COR-L47 (cell line): ENCODE measurements at places on chromosomes 6 and 20.

DNA sequence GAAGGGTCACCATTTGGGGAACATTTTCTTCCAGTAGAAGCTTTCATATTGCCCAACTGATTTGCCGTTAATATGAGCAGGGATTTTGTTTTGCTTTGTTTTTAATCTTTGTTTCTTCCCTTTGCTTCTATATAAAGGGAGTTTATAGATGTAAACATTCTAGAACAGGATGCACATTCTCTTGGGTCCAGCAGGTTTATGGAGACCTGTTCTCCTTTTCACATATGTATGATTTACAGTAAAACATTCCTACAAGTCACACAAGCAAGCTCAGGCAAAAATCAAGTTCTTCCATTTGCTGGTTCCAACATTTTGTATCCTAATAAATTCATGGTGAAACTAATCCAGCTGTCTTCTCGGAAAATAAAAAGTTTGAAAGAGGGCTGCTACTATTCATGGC, 1082.4 kb upstream of the FLRT3 start:
- DNase-seq: no peak

DNA sequence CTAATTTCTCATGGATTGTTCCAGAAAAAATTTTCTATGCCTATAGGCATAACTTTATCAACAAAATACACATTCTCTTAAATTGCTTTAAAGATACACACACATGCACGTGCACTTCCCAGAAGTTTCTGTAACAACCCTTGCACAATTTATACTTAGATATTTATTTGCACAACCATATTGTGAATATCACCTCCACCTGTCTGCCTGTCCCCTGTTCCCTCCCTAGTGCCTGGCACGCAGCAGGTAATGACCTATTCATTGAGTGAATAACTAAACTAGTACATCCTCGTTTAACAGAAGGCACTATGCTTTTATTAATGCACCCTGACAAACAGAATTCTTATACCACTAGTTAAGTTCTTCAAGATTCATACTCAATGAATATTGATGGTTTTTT, 198.9 kb downstream of the BCAS1 start:
- no peak for DNase-seq

- DNase-seq: no peak
Observed at GRCh38 chr6:36248980-36249379, 20.9 kb upstream of the PNPLA1 start.

DNA sequence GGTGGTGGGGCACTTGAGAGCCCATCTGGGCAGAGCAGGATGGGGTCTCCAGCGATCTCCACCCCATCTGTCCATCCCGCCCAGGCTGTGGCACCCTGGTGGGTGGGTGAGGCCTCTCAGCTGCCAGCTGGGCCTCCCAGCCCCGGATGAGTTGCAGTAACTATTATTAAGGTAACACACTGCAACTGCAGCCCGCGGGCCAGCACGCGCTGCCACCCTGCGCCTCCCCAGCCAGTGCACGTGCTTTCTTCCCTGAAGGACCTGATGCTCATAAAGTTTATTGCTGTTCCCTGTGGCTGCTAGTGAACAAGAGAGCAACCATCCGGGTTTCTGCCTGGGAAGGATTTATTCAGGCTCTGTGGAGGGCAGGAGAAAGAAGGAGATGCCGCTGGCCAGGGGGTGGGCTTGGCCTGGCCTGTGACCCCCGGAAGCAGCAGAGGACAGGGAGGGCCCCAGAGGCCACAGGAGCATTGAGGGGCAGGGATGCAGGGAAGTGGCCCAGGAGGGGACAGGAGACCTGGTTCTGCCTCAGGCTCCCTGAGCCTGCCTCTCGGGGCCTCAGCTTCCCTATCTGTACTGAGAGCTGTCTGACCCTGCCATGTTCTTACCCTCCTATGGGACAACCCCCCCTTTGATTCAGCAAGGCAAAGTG, 1.7 kb downstream of the IP6K3 start:
- DNase-seq: no peak

DNA sequence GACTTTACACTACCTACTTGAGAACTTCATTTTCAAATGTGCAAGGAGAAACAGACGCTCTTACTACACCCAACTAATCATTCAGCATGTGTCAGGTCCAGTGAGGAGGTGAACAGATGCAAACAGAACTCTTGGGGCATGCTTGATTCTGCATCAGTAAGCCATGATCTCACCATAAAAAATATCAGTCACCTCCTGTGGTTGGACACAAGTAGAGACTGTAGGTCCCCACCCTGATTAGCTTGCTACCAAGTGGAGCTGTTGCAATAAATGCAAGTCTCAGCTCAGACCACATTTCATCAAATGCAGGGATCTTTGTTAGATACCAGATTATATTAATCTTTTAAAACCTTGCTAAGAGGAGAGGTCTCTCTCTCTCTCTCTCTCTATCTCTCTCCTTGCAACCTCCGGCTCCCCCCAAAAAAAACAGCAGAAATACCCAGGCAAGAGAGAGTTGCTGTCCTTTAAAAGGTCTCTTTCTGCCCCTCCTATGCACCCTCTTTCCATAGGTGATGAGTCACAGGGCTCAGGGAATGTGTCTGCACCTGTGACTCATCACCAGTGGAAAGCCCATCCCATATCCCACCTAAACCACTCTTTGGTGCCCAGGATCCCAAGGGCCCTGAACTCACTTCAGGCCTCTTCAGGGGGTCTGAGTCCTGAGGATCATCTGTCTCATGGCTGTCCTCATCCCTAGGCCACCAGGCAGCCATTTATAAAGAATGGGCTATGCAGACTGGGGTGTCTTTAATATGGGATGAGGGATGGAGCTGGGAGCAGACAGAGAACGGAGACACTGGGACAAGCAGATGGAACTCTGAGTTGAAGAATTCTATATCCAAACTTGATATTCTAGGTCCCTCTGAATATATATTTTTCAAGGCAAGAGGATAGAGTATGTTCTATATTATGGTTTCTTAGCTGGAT, 154.5 kb downstream of the QRSL1 start:
- DNase-seq: no peak

DNA sequence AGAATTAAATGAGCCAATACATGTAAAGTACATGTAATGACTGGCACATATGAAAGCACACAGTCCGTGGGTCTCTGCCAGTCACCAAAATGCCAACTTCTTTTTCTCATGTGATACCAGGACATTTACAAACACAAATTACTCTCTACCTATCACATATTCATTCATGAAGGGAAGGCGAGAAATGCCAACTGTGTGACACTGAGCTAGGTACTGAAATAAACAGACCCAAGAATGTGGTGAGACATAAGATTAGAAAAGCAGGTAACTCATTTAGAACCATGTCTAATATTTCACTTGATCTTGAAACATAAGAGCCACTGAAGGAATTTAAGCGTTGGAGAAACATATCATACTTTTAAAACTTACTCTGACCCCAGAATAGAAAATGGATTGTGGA, 41.4 kb downstream of the HBS1L start:
- DNase-seq: no peak

GRCh38 chr20:43190332-43190953, 737 bp upstream of the PTPRT start:
- no peak for DNase-seq

DNA sequence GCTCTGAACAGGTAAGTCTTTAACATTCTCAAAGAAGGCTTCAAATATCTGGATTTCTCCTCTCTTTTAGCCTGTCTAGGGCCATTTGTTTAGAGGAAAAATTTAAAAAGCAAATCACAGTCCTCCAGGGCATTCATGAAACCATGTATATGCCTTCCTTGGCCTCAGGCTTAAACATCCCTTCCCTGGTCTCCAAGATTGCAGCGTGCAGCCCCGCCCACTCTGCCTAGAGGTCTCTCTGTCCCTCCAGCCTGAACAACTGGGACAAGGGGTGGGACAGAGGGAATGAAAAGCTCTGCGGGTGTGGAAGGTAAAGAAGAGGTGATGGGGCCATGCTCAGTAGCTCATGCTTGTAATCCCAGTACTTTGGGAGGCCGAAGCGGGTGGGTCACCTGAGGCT, 9.8 kb upstream of the CBFA2T2 start:
- DNase-seq: no peak

- DNase-seq: no peak
Observed at GRCh38 chr6:4322846-4323309, 187.5 kb upstream of the ECI2 start.

- DNase-seq: no peak
Observed at GRCh38 chr6:34909320-34909883, 20.3 kb downstream of the ANKS1A start.

- no peak for DNase-seq
Observed at GRCh38 chr20:41483553-41483930, 116.9 kb upstream of the EMILIN3 start.

- DNase-seq: no peak
Observed at GRCh38 chr20:42949950-42950349, 239.8 kb downstream of the PTPRT start.

DNA sequence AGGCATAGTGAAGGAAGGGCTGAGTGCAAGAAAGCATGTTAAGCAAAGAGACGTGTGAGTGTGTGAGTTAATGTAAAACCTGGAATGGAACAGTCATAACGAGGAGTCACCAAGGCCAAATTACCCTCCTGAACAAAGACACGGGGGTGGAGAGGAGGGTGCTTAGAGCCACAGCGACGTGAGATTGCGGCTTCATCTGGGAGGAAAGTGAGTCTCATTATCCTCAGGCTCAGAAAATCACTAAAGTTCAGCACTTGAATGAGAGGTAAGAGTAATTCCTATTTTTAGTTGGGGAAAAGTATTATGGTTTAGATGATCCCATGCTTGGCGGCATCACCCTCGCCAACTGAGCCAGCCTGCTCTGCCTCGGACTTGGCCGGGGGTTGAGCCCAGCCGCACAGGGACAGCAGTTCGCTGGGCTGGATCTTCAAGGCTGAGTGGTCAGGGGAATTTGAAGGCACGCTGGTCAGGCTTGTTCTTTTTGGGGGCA, 136.6 kb downstream of the DTNBP1 start:
- no peak for DNase-seq

DNA sequence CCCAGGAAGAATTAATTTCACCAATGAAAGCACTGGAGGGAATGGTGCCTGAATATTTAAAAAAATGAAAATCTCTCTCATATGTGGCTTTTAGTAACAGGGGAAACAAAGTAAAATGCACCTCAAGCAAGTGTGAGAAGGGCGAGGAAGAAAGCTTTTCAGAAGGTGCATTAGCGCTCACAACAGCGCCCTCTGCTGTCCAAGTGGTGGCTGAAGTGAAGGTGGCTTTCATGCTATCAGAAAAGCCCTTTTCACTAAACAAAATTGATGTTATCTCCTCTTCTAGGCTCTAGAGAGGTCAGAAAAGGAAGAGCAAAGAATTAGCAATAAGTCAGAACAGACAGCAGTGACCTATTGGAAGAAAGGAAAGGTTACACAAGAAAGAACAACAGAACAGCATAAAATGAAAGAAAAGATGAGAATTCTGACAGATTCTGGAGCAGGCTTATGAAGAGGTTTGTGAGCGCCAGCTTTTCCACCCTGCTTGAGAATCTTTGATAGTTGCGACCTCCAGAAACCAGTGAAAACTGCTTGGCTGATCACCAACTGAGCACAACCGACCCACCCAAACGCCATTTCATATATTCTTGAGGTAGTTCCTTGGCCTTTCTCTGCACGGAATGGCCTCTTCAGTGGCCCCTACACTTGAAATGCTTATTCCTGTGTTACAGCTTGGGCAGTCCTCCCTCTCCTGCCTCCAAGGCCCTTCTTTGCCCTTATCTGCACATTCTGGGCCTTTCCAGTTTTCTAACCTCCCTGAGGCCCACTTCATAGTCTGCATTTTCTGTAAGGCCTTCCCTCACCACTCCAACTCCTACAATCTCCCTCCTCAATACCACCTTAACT, 45.3 kb downstream of the SMLR1 start:
- DNase-seq: no peak

DNA sequence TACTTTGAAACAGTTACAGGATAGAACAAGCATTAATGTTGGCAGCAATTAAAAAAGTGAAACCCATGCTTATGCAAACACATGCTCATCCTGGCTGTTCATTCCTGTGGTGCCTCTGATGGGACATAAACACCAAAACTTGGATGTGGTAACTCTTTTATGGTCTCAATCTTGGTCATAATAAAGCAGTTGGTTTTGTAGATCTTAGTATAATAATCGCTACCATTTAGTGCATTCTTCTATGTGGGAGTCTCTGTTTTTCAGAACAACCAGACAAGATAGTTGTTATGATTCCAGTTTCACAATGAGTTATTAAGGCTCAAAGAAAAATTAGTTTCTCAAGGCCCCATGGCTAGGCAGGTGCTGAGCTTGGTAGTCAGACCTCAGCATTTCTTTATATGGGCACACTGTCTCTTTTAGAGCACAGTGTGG, 184.0 kb downstream of the UTRN start:
- no peak for DNase-seq

- DNase-seq: no peak
Observed at GRCh38 chr20:53917145-53918019, 153.0 kb downstream of the BCAS1 start.

- DNase-seq: no peak
Observed at GRCh38 chr6:94478133-94479005, 1059.0 kb upstream of the EPHA7 start.

- no peak for DNase-seq
Observed at GRCh38 chr6:158027590-158028285, 46.1 kb downstream of the SYNJ2 start.

- no peak for DNase-seq
Observed at GRCh38 chr6:105452924-105453756, 50.3 kb upstream of the PREP start.

GRCh38 chr6:82337688-82338257, 25.8 kb upstream of the TPBG start:
- peak; percentile 41 for DNase-seq

GRCh38 chr6:37138856-37139229, 31.1 kb upstream of the PIM1 start:
- DNase-seq: no peak

DNA sequence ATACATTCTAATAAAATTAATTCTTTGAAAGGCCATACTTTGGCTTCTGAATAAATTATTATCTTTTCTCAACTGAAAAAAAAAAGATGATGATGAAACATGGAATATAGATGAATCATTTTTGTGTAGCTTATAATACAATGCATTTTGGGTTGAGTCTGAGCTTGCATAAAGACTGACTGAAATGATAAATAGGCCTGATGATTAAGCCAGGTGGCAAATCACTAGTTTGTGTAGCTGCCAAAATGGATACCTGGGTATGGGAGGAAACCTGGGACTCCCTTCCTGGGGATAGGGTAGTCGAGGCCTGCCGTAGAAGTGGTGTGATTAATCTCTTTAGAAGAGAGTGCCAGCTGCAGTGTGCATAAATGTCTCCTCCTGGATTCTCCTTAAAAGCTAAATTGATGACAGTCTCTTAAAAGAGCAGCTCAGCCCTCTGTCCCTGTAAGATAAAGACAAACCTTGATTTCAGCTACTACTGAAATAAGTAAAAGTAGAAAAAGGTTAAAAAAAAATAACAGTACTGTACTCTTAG, 275.1 kb downstream of the GRIK2 start:
- no peak for DNase-seq
